ENCODE measurements at places on chromosomes 7 and 10.

DNA sequence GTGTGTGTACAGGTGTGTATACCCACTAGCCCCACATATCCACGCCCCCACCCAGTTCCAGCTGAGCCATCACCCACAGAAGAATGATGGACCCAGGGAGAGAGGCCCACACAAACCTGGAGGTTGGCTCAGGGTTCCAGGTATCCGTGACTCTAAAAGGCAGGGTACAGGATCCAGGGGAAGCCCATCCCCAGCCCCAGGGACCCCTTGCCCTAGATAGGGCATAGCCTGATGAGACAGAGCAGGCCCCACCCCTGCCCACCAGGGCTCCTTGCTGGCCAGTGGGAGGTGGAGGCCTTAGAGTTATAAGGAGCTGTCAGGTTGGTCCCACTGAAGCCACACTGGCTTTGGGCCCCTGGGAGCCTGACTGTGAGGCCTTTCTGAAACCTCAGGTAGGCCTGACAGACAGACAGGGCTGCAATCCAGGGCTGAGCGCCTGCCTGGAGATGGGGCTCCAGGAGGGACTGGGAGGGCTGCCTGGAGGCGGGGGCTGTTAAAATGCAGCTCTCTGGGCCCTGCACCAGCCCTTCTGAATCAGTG is 93.5 kb downstream of the WDR11 start:
- no peak for DNase-seq

DNA sequence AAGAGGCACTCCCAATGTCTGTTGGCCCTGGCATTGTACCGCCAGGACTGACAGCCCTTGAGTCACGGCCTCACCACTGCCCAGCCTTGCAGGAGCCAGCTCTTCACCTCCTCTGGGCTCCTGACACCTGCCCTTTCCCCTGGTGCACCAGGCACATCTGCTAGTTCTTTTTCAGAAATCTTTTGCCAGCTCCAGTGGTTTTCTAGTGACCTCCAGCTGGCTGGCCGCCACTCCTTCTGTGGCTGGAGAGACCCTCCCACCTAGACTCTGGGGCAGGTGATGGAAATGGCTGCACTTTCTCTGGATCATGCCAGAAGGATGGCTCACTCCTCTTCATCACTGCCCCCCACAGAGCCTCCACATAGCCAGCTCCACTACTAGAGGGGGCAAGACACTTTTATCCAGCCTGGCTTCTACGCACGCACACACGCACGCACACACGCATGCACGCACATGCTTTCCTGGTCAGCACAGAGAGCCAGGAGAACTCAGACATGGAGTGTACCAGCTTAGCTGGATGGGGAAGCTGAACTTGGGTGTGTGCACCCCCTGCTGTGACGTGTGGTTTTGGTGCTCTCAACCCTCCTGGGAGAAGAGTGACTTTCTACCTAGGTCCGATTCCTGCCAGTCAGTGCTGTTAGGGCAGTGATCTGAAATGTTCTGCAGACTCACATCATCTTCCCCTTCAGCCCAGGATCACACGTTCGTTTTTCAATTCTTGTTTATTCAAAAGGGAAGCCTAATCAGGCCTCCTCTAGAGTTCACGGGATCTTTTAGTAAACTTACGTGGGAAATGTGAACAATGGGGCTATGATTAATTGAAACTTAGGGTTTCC is 222.0 kb downstream of the PRPF18 start:
- DNase-seq = no peak

- no peak for DNase-seq
These were observed 84.8 kb downstream of the PLXNA4 start for GRCh38 chr7:132491391-132491945.

DNA sequence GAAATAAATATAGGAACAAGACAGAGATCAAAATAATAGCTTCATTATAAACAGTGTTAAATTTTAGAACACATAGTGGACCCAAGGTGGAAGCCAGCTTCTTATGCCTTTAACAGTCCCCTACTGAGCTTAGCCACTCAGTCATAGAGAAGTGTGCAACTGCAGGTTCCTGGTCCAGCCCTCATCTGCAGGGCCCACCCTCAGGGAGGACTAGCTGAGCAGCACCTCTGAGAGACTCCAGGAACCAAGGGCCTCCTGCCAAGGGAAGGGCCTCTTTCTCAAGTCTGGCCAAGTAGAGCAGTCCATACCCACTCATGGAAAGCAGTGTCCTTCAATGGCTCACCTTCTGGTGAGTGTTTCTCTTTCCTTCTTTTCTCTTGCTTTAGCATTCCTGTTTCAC is 173.7 kb upstream of the PRPS1L1 start:
- DNase-seq = no peak

DNA sequence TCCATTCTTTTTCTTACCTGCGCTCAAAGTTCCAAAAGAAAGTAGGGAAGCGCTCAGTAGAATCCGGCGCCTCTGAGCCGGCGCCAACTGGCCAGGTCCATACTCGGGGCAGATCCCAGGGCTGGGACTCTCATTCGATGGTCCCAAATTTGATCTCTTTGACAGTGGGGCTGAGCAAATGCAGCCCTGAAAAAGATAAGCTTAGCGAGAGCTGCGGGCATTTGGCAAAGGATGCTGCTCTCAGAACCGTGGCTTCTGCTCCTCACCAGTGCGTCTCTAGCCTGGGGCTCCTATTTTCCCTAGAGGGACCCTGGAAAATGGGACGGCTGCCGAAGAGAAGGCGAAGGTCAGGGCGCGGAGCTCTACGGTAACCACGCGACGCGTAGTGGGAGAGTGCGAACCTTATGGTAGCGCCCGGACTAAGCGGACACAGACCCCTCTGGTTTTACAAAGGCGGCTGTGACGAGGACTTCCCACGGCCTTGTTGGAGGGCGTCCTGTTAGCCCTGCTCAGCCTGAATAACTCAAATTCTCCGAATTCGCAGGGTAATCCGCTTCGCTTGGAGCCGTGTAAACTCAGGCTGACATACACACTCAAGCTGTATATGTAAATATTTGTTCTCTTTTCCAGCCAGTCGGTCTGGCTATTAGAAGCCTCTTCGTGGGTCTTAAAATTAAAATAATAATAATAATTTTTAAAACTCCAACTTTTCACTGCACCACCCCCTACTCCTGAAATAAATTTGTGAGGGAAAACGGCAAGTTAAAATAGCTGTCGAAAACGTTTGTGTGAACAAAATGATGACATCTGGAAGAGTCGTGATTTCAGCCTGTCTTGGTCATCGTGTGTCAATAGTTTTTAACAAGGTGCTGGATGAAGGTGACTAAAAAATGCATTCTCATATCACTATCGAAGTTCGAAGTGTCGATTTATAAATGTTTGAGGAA is 869 bp upstream of the TBX20 start:
- DNase-seq = no peak

DNA sequence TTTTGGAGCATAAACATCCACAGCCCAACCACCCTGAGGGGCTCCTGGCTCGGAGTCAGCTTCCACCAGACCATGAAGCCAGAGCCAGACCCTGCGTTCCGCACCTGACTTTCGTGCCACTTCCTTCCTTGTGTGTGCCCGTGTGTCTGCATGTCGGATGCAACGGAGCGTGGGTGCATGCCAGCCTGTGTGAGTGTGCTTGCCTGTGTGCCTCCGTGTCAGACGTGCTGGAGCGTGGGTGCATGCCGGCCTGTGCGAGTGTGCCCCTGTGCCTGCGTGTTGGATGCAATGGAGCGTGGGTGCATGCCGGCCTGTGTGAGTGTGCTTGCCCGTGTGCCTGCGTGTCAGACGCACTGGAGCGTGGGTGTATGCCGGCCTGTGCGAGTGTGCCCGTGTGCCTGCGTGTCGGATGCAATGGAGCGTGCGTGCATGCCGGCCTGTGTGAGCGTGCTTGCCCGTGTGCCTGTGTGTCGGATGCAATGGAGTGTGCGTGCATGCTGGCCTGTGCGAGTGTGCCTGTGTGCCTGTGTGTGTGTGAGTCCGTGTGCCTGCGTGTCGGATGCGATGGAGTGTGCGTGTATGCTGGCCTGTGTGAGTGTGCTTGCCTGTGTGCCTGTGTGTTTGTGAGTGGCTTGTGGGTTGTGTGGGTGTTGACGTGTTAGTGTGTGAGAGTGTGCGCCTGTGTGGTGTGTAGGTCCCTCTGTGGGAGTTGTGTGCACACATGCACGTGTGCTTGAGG is 28.1 kb upstream of the KNDC1 start:
- DNase-seq = no peak

- DNase-seq = no peak
These were observed 96.9 kb upstream of the ZNF438 start for GRCh38 chr10:31128536-31128935.

GRCh38 chr10:22230158-22230833 is 12.5 kb upstream of the EBLN1 start:
- DNase-seq = peak; percentile 71

DNA sequence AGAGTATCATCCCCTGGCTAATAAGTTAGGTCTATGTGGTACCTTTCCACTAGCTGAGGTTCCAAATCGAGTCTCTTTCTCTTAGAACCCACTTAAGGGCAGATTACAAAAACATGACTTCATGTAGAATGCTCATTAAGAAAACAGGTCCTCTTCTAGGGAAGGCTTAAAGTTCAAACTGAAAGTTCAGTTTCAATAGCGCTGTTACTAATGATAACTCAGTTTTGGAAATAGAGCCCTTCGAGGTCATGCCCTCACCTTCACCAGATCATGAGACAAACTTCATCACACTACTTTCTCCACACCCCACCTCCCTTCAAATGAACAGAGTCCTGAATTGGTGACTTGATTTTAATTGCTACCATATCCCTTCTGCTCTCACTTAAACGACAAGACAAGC is 26.2 kb downstream of the HGF start:
- DNase-seq = no peak

DNA sequence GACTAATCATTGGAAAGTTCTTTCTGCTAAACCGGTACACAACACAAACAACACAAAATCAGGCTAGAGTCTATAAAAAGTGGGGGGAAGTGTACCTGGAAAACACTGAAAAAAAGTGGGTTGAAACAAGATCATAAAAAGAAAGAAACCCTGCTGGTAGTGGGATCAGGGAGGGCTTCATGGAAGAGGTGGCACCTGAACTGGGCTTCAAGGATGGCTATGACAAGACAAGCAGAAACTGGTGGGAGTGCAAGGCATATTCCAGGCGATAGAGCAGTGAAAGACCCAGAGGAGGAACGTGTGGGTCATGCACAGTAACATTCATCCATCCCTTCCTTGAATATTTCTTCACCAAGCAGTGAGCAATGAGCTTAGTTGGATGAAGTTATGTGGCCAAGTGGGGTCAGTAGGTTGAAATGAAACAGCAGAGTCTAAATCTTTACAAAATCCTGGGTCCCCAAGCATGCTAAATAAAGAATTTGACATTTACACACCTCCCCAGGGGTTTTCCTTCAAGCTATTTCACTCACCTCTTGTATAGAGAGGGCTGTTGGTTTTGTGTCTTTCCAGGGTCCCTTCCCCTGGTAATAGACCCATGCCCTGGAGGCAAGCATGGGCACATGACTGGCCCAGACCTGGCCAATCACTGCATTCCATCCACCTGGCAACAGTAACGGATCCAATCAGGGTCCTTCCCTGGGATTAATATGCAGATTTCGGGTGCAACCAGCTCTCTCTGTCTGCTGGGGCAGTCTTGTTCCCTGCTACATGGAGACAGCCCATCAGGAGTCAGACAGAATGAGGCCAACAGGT is 38.2 kb downstream of the SPOCK2 start:
- DNase-seq = no peak

DNA sequence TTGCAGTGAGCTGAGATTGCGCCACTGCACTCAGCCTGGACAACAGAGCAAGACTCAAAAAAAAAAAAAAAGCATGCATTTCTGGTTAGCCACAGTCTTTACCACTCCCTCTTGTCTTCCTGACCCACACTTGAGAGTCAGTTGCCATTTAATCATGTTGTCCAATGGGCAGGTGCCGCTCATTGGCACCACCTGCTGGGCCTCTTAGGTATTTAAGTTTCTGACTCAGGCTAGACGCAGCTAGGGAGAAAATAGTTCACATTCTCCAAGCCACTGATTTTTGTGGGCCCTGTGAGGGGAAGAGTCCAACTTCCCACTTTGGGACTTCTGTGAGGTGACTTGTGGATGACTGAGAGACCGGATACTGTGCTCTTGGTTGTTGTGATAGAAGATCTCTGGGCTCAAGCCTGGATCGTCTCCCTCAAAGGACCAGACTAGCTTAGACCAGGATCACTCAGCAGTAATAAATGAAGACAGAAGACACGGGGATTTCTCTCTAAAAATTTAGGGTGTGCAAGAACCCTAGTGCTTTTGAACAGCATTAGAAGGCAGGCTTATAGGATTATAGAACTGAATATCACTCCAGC is 26.8 kb upstream of the SORCS3 start:
- no peak for DNase-seq

GRCh38 chr10:127347202-127347959 is 151.0 kb upstream of the INSYN2A start:
- no peak for DNase-seq

DNA sequence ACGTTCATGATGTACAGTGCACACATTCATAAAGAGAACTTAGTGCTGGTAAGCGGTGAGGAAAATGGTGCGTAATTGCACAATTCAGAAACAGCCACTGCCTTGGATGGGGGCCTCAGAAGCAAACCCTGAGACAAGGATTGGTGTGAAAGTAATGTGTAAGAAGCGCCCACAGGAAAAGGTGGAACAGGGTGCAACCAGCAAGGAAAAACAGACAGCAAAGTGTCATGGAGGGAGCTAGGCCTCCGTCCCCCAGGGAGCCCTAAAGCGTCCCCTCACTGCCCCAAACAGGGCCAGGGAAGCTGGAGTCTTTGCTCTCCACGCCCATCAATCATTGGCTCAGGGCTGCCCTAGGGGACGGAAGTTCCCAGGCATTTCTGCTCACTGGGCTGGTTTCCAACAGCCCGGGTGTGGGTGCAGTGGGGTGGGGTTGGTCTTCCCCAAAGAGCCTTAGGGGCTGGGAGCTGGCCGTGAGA is 9.6 kb upstream of the C10orf105 start:
- DNase-seq = no peak

DNA sequence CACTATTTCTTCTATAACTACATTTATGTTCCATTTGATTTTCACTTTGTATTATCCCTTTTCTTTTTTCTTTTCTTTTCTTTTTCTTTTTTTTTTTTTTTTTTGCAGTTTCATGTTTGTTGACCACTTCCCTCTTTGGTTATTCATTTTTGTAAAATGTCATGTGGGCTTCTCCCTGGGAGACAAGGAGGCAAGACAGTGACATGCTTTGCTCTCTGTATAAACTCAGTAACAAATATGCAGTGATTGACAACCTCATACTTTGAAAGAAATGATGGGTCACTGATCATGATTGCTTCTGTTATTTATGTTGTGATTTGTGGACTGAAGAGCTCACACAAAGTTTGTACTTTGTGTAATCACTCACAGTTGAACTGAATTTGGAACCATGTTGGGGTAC is 90.2 kb upstream of the ABI1 start:
- no peak for DNase-seq

DNA sequence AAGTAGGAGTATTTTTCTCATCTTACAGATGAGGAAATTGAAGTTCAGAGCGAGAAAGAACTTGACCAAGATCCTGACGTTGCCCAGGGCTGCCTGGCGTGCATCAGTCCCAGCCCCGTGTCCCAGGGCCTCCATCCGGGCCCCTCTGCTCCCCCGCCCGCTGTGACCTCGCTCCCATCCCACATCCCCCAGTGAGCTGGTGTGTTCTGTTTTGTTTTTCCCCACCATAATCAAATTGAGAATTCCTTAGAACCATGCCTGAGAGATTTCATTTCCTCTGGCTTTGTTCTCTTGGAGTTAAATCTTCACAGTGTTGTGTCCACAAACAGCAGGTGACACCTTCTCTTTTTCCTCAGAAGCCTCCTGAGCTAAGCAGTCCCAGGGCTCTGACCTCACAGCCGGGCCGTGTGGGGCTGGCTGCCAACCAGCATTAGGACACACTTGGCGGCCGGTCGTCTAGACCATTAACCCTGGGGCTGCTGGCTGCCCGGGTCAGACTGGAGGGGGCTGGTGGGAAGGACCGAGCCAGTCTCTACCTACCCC is 44.3 kb downstream of the PFKP start:
- no peak for DNase-seq

GRCh38 chr10:66176772-66177171 is 749.1 kb upstream of the LRRTM3 start:
- no peak for DNase-seq
